ENCODE measurements at places on chromosomes 6 and 20.

DNA sequence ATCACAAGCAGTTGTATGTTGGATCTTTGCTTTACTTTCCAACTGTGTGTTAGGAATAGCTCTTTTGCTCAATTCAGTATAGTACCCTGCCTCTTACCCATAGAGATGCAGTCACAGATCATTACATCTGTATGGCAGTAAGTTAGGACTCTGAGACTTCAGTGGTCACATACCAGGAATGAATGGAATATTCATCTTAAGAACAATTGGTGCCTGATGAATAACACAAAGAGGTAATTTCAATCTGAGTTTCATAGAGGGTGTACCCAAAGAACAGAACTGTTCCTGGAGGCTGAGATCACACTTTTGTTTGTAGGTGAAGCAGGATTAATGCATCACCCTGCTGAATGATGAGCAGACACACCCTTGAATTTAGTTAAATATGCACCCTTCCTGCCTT lies 28.7 kb upstream of the KIF13A start:
- DNase-seq, result no peak

- DNase-seq, result no peak
Measured at GRCh38 chr6:148888856-148889255, 142.0 kb downstream of the UST start.

DNA sequence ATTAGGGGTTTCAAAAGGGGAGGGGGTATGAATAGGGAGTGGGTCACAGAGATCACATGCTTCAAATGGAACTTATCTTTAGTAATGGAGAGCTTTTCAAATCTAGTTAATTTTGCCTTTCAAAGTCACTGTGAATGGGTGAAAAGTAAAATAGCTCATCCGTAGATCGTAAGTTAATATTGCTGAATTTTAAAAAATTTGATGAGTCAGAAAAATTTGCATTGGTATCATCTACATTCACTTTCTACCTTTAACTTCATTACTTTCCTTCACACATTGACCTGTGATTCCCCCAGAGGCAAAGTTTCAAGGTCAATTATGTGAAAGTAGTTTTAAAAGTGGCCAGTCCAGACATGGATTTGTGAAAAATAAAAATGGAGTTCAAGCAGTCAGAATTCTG lies 139.0 kb upstream of the SLC35B3 start:
- DNase-seq, result no peak

- DNase-seq, result no peak
Measured at GRCh38 chr20:2748551-2749342, 51.7 kb downstream of the CPXM1 start.

GRCh38 chr6:107386904-107387303 lies 72.5 kb downstream of the PDSS2 start:
- no peak for DNase-seq

DNA sequence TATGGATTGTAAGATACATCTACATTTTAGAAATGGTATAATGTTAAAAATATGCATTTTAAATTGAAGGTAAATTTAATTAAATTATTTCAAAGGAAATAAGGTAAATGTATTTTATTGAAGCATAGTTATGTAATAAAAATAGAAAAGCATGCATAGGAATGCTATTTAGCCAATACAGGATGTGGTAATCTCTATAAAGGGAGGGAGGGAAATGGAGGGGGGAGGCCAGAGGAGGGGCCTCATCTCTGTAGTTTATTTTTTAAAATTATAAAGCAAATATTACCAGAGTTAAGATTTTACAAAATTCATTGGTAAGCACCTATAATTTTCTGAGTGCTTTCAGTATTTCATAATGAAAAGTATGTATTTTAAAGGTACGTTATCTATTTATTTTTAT lies 27.2 kb downstream of the SLC16A10 start:
- no peak for DNase-seq

- DNase-seq, result no peak
Measured at GRCh38 chr6:151723152-151723551, 84.3 kb upstream of the ESR1 start.

GRCh38 chr6:170129691-170130171 lies 161.1 kb downstream of the DLL1 start:
- DNase-seq, result no peak

DNA sequence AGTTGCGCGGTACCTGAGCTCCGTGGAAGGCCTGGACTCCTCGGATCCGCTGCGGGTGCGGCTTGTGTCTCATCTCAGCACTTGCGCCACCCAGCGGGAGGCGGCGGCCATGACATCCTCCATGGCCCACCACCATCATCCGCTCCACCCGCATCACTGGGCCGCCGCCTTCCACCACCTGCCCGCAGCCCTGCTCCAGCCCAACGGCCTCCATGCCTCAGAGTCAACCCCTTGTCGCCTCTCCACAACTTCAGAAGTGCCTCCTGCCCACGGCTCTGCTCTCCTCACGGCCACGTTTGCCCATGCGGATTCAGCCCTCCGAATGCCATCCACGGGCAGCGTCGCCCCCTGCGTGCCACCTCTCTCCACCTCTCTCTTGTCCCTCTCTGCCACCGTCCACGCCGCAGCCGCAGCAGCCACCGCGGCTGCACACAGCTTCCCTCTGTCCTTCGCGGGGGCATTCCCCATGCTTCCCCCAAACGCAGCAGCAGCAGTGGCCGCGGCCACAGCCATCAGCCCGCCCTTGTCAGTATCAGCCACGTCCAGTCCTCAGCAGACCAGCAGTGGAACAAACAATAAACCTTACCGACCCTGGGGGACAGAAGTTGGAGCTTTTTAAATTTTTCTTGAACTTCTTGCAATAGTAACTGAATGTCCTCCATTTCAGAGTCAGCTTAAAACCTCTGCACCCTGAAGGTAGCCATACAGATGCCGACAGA lies 9.9 kb downstream of the HEY2 start:
- DNase-seq, result no peak

- no peak for DNase-seq
Measured at GRCh38 chr6:111784433-111784832, 88.8 kb downstream of the FYN start.

- DNase-seq, result no peak
Measured at GRCh38 chr20:64035066-64035932, 683 bp upstream of the C20orf204 start.

DNA sequence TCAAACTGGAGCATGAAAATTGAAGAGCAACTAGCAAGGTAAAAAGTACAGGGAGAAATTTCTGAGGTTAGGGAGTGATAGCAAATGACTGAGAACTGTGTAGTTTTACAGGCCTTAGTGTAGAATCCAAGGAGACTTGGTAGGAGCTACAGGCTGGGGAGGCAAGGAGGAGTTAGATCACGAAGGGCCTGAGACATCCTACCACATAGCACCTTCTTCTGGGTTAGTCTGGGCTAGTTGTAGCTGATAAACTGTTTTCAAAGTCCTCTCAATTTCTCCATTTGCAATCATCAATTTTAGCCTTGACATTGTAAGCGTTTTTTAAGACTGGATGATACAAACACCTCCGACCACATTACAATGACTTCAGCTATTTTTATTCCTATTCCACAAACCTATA lies 209.7 kb downstream of the TMEM200A start:
- no peak for DNase-seq

- DNase-seq, result no peak
Measured at GRCh38 chr6:145626857-145627256, 108.5 kb downstream of the EPM2A start.

- DNase-seq, result no peak
Measured at GRCh38 chr20:43910564-43910963, 4.1 kb upstream of the TOX2 start.

DNA sequence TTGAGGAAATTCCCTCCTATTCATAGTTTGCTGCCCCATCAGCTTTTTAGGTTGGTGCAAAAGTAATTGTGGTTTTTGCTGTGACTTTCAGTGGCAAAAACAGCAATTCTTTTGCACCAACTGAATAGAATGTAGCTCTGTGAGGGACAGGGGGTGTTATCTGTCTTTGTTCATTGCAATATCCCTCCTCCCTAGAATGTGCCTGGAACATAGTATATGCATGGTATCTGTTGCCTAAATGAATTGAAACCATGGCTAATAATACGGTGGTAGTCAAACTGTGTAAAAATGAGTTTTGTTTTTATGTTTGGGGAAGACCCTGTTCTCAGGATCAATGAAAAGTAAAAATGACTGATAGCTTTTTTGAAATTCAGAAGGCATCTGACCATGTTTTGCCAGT lies 45.1 kb downstream of the SCAND1 start:
- no peak for DNase-seq

GRCh38 chr6:17785094-17785787 lies 78.5 kb upstream of the NUP153 start:
- DNase-seq, result no peak

DNA sequence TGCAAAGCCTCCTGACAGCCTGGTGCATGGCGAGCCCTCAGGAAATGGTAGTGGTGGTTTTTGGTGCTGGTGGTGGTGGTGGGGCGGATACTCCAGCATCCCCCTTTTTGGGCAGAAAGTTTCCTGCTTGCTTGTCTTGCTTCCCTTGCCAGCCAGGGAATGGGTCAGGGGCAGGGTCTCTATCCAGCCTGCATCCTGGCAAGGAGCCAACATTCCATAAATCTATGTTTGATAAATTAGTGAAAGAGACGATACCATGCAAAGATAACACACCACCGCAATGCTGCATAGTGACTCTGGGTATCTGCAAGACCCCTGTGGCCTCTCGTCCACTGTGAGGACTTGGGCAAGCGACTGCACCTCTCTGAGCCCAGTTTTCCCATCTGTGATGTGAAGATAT lies 246.2 kb downstream of the LRFN2 start:
- DNase-seq, result no peak

DNA sequence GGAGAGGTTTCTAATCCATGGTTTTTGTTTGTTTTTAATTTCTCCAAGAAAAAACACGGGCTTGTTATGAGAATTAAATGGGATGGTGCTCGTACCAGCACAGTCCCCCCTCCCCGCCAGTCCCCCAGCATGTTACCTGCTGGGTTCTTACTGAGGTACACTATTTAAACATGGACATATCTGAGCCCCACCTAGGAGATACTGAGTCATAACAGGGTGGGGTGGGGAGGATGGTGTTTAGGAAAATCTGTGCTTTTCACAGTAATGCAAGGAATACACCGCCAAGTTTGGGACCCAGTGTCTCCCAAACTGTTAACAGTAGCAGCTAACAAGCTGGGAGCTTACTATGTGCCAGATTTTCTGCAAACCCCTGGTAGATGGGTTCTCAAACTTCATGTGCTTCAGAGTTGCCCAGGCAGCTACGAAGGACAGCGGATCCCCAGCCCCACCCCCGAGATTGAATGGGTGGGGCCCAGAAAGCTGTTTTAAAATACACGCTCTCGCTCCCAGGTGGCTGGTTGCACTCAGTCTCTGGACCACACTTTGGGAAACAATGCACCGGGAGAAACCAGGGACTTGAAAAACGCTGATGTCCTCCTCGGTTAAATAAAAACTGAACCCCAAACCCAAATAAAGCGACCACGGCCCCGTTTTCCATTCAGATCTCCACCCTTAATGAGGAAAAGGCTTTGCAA lies 995 bp downstream of the ZFP64 start:
- DNase-seq, result peak; percentile 5

GRCh38 chr6:79009819-79010218 lies 68.2 kb downstream of the PHIP start:
- DNase-seq, result no peak

DNA sequence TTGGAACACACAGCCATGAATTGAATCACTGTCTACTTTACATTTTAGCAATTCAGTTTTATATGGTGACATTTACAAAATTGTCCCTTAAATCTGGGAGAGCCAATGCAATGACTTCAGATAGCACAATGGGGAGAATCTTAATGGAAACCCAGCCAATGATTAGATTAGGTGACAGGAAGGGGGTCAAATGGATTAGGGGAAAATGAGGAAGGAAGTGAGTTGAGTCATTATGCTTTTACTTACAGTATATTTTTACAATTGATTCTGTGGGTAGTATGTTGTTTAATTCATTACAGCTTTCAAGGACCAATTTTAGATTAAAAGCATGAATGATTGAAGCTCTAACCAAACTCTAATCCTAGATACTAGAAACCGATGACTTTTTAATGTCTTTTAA lies 229.8 kb downstream of the SOX4 start:
- no peak for DNase-seq

DNA sequence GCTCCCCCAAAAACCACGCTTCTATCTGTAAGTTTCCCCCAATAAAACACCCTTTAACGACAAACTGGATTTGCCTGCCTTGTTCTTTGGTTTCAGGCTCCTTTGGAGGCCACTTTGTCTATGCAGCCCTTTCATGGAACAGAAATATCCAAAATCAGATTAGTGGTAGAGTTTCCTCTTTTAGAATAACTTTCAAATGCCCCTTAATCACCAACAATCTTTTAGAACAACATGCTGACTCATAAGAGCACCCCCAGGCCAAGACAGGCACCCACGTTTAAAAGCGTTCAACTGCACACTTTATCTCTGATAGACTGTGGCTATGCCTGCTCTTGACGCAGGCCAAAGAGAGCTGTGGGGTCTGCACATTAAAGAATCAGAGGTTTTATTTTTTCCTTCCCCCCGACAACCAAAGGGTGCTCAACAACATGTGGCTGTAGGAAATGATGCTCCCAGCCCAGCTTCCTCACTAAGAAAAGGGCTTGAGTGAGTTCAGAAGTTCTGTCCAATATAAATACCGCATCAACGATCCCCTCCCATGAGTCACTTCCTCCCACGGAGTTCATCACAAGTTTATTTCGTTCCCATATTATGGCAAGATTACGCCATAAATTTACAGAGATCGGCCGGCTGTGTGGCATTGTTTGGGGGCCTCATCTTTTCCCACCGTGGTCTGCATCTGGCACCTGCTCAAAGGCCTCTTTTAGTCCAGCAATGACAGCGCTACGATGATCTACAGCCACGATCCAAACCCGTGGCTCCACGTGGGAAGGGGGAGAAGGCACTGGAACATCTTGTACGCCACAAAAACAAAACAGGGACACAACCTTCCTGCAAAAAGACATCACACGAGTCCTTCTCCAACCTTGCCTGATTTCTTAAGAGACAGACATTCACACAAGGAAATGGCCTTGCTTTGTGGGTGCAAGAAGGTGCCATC lies 88.8 kb upstream of the NFATC2 start:
- peak; percentile 72 for DNase-seq

DNA sequence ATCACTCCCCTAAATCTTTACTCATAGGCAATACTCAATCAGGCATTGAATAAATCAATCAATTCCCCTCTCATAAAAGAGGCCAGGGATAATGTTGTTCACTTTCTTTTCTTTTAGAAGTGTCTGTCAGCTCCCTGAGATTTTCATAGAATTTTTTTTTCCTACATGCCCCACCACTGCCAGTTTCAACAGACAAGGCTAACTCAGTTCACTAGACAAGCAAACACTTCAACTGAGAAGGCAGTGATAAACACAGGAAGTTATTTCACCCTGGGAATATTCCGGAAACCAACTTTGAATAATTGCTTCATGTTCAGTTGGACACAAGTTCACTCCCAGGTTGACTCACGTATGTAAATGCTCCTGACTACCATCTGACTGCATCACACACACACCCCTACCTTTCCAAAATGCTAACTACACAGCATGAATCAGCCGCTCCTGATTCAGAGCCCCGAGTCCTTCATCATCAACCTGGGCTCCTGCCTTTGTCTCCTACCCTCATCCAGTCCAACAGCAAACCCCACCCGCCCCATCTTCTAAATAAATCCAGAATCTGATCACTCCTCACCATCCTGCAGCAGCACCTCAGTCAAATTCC lies 143.9 kb downstream of the BCAS1 start:
- DNase-seq, result no peak

GRCh38 chr6:28953039-28953584 lies 29.3 kb upstream of the TRIM27 start:
- DNase-seq, result no peak
